ENCODE measurements at places on chromosomes 1 and 21.

DNA sequence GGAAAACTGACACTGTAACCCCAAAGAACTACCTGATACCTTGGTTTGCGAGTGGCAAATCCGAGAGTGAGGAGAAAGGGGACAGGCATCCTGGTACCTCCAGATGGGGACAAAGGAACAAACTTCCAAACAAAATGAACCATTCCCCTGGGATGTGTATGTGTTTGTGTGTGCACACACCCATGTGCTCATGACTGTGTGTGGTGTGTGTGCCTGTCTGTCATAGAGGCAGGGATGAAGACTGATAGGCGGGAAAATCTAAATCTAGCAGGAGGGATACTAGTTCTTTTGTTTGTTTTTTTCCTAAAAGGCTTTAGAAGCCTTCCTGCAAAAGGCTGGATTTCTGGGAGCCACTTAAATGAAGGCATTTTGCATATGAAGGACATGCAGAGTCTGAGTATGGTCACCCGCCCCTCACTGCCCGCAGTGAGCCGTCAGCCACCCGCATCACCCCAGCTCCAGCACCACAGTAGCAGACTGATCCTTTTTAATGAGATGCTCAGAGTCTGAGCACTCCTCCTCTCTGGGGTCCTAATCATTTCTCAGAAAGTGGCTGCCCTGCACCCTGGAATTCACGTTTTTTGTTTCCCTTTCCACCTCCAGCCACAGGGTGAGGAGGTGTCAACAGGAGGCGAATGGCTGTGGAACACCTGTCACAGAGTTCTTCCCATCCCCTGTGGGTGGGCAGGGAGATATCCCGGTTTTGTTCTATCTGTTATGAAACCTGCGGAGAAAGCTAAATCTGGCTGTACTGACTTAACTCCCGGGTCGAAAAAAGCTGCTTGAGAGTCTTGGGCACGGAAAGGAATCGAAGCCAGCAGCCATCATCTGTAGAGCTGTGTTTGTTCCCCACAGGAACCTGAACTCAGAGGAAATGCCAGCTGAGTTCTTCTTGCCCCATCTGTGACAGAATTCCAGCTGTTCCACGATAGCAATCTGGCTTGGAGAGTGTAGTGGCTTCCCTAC is 34.9 kb downstream of the UTP25 start:
- no peak for DNase-seq

GRCh38 chr1:65844821-65845534 is 52.3 kb downstream of the PDE4B start:
- no peak for DNase-seq

DNA sequence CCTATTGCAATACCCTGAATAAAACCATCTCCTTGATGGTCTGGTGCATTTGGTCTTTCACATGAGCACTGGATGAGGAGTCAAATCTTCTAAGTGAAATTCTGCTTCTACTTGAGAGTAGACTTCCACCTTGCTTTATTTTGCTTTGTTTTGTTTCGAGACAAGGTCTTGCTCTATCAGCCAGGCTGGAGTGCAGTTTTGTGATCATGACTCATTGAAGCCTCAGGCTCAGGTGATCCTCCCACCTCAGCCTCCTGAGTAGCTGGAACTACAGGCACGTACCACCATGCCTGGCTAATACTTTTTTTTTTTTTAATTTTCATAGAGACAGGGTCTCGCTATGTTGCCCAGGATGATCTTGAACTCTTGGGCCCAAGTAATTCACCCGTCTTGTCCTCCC is 65.8 kb upstream of the F3 start:
- DNase-seq, result no peak

DNA sequence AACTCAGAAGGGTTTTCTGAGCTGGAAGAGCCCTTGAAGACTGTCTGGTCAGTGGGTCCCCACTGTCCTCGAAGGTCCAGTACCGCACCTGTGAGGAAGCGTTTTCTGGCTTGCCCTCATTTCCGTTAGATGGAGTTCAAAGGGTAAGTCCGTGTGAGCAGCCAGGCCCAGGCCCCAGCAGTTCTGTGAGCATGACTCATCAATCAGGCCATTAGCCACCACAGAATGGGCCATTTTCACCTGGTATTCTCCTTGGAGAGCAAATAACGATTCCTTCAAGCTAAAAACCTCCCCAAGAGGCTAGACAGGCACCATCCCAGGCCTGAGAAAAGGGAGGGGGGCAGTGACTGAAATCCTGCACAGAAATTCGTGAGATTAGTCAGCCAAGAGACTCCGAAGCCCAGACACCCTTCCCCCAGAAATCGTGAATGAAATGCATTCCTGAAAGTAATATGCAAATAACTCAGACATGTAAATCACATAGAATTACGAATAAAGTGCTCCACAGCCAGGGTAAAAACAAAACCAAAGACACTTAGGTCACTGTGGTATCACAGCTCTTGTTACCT is 66.0 kb downstream of the BCAR3 start:
- DNase-seq, result no peak

GRCh38 chr1:171645553-171646248 is 6.8 kb downstream of the MYOC start:
- no peak for DNase-seq

GRCh38 chr1:186812570-186812969 is 16.2 kb upstream of the PLA2G4A start:
- no peak for DNase-seq
